ENCODE measurements at places on chromosomes 1 and 21.

GRCh38 chr1:175812936-175813335 lies 69.5 kb upstream of the TNR start:
- no peak for DNase-seq

DNA sequence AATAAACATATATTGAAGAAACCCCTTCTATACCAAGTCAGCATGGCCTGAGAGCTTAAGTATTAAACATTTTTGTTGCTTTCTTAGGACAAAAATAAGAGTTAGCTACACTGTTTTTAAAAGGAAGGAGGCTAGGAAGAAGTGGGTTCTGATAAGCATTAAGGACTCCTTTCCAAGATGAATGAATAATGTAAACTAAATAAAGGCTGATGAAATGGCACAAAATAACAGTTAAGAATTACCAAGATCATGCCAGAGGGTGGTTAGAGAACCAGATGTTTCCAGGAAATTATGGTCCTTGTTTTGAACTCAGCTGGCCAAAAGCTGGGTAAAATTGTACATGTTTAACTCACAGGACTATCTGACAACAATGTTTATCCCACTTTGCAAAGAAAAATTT lies 114.1 kb upstream of the ETS2 start:
- no peak for DNase-seq

DNA sequence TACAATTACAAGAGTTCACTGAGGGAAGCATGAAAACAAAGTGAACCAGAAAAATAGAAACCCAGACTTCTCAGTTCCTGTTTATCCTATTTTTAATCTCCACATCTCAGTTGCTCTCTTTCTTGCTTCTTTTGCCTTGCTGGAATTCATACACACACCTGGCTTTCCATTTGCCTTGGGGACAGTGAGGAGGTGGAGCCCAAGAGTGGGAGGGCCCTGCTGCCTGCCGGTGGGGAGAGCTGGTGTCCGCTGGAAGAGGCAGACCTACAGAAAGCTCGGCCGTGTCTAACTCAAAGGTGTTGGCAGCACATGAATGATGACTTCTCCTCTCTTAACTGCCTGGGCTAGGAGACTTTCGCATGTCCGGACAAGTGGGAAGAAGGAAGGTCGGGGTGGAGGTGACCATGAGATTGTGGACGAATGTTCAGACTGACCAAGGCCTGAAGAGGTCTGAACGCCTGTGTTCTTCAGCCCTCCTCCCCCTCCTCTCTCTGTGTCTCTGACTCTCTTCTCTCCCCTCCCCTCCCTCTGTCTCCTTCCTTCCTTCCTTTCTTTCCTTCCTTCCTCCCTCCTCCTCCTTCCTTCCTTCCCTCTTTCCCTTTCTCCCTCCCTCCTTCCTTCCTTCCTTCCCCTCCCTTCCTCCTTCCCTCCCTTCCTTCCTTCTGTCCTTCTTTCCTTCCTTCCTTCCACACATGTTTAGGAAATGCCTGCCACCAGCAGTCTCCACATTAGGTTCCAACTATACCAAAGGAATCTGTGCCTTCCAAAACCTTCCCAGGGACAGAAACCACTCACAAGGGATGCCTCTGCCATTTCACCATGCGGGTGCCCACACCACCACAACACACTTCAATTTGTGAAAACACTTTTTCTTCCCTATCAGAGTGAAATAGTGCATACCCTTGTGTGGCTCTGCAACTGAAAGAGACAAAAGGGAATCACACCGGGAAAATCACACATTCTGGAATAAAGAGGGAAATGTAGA lies 157.3 kb upstream of the RUNX1 start:
- DNase-seq = no peak

- DNase-seq = no peak
Measured at GRCh38 chr1:39499668-39500067, 8.2 kb downstream of the BMP8A start.

All from DMS79 (cell line).